Jurkat, Clone E6-1 (cell line): ENCODE measurements at places on chromosomes 7 and 10.

GRCh38 chr10:50613150-50613549 lies 10.6 kb downstream of the SGMS1 start:
- DNase-seq, result no peak

GRCh38 chr7:141115965-141116364 lies 42.1 kb downstream of the TMEM178B start:
- no peak for DNase-seq

GRCh38 chr10:23643111-23643780 lies 204.4 kb downstream of the OTUD1 start:
- DNase-seq, result no peak

DNA sequence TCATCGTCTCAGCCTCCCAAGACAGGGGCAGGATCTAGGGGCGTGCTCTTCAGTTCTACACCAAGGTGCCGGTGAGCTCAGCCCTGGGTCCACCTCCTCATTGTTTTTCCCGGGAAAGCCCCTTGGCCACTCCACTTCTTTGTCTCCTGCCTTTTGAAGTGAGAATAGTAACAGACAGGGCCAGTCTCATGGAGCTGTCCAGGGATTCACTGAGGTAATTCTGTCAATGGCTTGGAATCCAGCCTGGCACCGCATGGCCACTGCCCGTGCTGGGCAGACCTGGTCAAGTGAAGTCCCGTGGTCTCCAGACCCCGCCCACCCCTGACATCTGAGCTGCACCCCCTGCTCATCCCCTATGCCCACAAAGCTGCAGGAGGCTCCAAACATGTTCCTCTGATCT lies 138.9 kb downstream of the TNS3 start:
- no peak for DNase-seq

DNA sequence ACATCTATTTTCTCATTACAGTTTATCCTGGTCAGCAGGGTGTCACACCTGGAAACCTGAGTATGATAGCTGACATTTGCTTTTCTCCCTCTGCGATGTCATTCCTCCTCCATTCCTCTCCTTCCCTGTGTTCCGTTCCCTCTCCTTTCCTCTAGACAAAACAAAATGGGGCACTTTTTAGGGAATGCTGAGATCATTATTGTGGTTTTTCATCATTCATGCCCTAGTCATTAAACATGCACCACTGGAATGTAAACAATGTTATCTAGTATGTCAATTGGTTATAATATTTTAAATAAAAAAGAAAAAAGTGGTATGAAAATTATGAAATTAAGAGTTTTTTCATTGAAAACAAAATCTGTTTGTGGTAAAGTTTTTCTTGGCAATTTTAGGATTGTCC lies 132.6 kb downstream of the MAPK8 start:
- DNase-seq, result no peak
